ENCODE measurements at places on chromosomes 11 and 22. TPM values are rescaled to one million over a fixed set of nuclear protein-coding genes. Genes with fewer than 3 reads are reported as not detected.
A peak's percentile ranks its signal among the peaks of the same experiment; 100 is the strongest.

HOATZ gene
- total RNA-seq: not detected

MAJIN gene
- not detected for total RNA-seq

SCARF2 gene
- 4.6 TPM for total RNA-seq

LRRN4CL gene
- 2.9 TPM for total RNA-seq

OR2AG2 gene
- not detected for total RNA-seq

LAYN gene
- total RNA-seq: 5.8 TPM

APOA4 gene
- not detected for total RNA-seq

SERPING1 gene
- 216 TPM for total RNA-seq

DNA sequence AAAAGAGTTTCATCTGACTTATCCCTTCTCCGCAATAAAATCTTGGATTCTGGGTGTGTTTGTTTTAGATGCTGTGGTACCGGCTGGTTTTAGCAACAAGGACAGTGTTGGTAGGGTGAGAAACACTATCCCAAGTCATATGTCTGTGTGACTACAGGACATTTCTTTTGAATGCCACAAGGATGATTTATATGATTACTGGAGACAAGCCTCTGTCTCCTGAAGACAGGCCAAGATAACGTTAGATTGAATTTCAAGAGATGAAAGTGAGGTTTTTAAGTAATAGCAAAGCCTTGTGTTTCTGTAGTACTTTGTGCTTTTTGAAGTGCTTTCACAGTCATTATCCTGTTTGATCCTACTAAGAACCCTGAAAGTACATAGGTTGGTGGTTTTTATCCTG is 101.6 kb downstream of the COMMD9 start:
- DNase-seq: no peak

DNA sequence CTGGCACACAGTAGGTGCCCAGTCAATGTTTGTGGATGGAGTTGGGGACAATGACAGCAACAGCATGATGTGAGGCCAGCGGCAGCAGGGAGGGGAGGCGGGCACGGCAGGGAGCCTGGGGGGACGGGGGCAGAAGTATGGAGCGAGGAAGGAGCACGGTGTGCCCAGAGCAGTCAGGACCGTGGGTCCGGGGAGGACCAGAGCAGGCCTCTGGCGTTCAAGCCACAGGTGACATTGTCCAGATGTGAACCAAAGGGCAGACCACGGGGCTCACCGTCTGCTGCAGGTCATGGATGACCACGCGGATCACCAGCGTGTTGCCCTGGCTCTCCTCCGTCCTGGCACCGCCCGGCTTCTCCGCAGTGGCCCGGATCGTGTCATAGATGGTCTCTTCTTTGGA is 105.5 kb downstream of the SHANK2 start:
- no peak for DNase-seq

DNA sequence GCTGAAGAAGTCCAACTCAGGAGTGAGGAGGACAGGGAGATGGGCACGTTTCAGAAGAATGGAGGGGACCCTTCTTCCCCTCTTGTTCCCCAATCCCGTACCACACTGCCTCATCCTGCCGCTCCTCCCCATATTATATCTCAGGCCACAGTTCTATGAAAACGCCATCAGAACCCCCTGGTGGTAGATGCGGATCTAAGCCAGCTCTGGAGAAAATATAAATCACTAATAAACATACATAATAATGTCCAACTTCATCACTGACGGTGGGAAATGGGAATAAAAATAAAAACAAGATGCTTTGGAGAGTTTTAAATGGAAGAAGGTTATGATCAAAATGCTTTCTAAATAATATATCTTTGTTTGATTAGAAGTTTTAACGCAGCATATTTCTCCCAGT is 400.3 kb downstream of the CADM1 start:
- DNase-seq: no peak

DNA sequence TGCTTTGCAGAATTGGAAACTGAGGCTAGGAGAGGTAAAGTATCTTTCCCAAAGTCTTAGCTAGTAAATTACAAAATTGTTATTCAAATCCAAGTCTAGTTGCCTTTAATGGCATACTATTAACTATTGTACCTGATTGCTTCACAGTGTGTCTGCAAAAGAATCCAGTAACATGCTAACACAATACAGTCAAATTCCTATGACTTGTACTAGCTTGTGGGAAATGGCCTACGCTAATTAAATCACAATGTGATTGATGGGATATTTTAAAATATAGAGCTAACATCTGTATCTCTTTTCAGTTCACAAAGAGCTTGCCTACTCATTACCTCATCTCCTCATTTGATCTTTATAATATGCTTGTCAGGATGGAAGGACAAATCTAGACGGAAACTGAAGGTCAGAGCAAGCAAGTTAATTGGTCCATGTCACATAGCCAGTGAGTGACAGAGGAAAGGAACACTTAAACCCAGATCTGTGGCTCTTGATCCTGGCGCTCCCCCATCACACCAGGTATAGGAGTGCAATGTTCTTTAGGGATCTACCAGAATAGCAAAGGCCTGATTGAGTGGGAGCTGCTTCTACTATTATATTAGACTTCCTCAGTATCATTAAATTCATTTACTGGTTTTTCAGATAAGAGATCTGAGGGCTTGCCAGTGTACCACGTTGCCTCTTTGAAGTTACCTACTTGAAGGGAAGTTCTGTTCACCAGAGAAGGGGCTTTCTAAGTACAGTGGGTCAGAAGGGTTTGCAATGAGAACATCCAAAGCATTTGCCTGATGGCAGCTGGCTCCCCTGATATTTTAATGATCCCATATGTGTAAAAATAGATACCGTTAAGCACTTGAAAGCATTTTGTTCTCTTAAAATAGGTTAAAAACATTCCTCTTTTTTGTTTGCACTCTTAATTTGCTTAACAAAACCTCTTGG is 213.6 kb upstream of the SESN3 start:
- DNase-seq: peak; percentile 53

- DNase-seq: no peak
These were observed 144.6 kb downstream of the SNX19 start for GRCh38 chr11:130771708-130772107.

DNA sequence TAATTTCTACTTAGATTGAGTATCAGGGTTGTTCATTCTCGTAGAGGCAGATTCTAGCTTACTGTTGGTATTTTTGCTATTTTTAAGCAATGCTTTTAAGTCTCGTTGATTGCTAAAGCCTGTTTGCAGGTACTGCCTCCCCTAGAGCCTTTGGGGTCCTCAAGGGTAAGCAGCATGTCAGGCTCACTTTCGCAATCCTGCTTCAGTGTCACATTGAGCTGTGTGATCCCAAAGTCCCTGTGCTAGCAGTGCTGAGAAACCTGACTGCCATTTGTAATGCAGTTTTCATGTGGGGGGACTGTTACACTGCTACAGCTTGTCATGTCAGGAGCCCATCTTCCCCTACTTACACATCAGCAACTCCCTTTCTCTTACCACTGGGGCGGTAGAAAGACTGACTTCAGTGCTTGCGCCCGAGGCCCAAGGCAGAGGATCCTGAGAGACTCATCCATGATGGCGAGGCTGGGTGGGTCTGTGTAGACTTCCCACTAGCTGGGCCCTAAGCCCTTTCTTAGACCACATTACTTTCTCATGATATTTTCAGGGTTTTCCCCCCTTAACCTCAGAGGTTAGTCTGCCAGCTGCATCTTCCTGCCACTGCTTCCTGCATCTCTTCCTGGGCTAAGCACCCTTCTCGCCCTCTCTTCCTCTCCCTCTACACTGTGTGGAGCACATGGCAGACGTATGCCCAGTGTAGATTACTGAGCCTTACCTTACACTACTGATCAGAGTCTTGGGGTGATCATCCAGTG is 40.8 kb upstream of the ST14 start:
- no peak for DNase-seq

- DNase-seq: no peak
These were observed 112.8 kb upstream of the C11orf87 start for GRCh38 chr11:109309153-109309552.

DNA sequence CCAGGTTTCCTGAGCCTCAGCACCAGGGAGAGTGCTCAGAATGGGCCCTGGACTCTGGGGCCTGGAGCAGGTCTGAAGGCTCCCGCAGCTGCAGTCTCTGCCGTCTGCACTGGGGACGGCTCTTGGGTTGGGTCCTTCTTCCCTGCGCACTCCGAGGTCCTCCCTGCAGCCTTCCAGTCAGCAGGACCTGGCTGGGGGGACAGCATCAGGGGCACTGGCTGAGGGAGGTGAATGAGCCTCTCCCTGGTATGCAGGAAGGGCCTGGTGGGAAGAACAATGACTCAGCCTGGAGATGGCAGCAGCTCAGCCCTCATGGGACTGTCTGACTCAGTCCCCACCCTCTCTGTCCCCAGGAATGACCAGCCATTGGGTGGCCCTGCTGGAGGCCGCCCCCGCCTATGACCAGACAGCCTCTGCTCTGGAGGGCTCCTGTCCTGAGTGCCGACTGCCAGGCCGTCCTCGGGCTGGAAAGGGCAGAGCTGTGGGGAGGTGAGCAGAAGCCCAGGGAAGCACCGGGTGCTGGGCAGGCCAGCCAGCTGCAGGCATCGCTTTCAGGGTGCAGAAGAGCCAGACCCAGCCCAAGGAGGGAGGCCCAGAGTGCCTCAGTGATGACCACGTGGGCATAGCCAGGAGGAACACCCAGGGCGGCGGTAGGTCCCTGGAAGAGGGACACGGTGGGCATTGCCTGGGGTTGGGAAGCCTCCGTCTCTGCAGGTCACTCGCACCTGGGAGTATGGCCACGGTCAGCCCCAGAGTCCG is 455.0 kb downstream of the BRD1 start:
- no peak for DNase-seq

GRCh38 chr22:37497062-37497599 is 10.9 kb upstream of the MFNG start:
- no peak for DNase-seq

GRCh38 chr11:57111619-57112018 is 70.1 kb upstream of the LRRC55 start:
- no peak for DNase-seq

- DNase-seq: no peak
These were observed 38.5 kb downstream of the SIK3 start for GRCh38 chr11:117059611-117060148.

GRCh38 chr11:45028911-45029682 is 78.4 kb upstream of the TP53I11 start:
- no peak for DNase-seq

DNA sequence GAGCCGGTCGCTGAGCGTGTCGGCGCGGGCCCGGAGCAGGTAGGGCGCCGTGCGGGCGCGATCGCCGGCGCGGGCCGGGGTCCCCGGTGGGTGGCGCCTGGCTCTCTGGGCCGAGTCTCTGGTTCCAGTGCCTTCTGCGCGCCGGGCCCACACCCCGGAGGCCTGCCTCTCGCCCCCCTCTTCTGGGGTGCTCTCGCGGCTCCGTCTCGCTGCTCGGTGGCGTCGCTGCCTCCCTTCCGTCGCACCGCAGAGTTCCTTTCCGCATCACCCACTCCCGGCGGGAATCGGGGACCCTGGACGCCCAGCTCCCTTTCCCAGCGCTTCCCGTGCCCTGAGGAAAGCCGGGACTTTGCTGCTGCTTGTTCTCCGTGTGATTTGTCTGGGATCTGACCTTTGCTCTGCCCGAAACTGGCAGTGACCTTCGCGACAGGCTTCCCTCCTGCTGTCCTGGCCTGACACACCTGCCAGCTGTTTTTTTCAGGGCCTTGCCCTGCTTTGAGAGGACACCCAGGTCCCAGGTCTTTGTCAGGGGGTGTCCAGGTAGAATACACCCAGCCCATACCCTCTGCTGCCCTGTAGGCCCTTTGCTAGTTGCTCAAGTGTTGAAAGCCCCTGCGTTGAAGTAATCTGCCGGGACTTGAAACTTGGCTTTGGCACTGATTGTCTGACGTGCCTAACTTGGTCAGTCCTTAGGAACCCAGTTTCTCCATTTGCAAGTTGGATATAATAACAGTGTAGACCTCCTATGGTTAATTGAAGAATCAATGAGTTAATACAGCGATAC is 711 bp downstream of the FDX1 start:
- DNase-seq: no peak

DNA sequence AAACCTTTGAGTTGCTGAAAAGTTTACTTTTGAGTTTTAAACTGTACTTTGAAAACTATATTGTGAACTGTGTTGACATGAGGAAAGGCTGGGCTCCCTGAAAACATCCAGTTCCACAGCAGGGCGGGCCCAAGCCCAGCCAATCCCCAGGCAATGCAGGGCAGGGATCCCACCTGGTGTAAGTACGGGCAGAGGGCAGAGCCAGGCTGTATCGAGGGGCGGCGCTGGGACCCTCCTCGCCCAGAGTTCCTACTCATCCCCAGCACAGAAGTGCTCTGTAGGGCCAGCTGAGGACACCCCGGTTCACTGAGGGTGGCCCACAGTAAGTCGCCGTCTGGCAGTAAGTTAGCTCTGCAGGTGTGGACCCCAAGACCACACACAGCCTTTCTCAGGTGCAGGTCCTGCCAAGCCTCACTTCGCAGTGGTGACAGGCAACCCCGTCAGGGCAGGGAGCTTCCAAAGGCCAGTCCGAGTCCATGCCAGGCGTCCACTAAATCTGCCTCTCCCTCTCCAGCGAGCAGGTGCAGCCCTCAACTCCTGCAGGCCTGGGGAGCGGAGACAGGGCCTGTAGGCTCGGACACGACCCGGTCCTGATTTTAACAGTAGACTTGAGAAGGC is 6.3 kb downstream of the RASSF7 start:
- no peak for DNase-seq
